CD4-positive, alpha-beta T cell treated with Interferon alpha-2 for 1 hour (primary cell): ENCODE measurements at places on chromosomes 12 and 14.
A peak's percentile ranks its signal among the peaks of the same experiment; 100 is the strongest.

- no peak for DNase-seq
Observed at GRCh38 chr12:52380271-52380694, 5.2 kb downstream of the KRT84 start.

GRCh38 chr12:49200919-49201594 is 12.2 kb upstream of the TUBA1A start:
- no peak for DNase-seq

GRCh38 chr14:90398315-90398839 is 1.5 kb downstream of the CALM1 start:
- peak; percentile 74 for DNase-seq

DNA sequence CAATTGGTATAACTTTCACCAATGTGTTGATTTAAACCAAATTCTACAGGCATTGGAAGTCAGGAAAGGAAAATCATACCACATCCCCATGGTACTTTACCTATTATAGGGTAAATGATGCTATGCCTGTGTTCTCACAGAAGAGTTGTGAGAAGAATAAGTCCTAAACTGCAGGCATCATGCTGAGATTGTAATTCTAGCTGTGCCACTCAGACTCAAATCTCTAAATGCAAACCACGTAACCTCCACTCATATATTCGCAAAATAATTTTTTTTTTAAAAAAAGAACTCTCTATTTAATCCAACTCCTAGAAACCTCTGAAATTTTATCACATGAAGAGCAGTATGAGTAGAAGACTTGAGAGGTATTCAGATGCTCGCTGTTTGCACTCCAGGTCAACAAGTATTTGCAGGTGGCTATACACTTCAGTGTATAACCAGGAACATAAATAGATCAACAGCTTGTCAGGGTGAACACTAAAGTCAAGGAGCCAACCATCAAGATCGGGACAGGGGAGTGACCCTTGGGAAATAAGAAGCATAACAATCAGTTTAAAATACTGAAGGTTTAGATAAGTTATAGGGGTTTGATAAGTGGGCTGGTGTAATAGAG is 110.1 kb downstream of the SLC25A21 start:
- DNase-seq, result no peak

- DNase-seq, result peak; percentile 42
Observed at GRCh38 chr14:69708586-69709560, 58.1 kb upstream of the SRSF5 start.

DNA sequence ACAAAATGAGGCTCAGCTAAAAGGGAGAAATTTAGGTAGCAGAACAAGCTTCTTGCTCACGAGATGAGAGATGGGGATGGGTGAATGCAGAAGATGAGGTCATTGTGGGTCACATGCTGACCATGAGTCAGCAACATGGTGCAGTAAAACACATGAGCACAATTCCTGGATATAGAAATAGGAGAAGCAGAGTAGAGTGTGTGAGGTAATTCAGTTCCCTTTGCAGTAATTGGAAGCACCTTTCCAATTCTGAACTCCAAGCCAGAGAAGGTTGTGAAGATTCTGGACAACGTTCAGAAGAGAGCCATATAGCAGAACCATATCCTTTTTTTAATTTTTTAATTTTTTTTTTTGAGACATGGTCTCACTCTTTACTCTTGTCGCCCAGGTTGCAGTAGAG is 62.0 kb upstream of the LMNTD1 start:
- no peak for DNase-seq

GRCh38 chr14:37270629-37271028 is 72.9 kb downstream of the MIPOL1 start:
- no peak for DNase-seq

DNA sequence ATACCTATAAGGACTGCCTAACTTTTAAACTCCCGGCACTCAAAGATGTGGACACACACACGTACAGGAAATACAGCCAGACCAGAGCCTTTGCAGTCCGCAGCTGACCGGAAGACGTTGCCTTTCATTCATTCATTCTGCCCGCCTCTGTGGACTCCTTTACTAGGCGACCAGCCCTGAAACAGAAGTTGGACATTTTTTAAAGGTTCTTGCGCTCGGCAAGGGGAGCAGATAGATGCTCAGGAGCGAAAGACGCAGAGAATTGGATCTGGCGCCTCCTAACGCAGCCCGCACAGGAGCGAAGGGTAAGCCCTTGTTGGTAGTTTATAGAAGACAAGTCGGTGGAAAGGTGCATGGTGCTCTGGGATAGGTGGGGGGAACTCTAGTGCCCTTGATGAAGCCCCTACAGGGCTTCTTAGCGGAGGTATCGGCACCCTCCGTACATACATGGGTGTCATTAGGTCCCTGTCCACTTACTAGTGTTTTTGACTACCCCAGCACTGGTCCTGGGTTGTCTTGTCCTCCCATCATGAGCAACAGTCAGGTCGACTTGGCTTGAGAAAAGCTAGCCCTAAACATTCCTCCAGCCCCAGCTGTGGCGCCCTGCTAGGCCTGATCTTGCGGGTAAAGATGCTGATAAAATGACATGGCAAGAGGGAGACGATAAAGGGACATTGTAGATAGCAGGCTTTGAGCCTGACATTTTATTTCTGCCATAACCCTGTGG is at the start of gene KDM2B:
TSS of gene KDM2B (minus strand) at position 65 of the 727 bp plus-strand sequence. CDS start 112 bp downstream, outside the sequence.
- DNase-seq, result peak; percentile 34

DNA sequence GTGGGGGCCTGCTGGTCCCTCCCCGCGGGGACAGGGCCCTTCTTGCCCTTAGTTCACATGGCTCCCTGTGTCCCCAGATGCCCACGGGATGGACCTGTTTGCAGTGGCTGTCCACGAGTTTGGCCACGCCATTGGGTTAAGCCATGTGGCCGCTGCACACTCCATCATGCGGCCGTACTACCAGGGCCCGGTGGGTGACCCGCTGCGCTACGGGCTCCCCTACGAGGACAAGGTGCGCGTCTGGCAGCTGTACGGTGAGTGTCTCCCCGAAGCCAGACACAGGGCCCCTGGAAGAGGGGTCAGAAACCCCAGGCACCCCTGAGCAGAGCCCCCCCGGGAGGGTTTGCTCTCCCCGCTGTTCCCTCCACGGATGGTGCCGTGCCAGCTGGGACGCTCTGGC is 13.4 kb downstream of the MMP17 start:
- DNase-seq, result no peak
